Stimulated activated CD4-positive, alpha-beta T cell treated with anti-CD3 and anti-CD28 coated beads, TNF-alpha, amount 100 ng/mL, for 4 hours (primary cell): ENCODE measurements at places on chromosomes 13 and 19.

GRCh38 chr13:51004111-51004865 is 94.7 kb downstream of the RNASEH2B start:
- DNase-seq: no peak

- no peak for DNase-seq
These were observed 160.5 kb downstream of the TM9SF2 start for GRCh38 chr13:99661791-99662190.

DNA sequence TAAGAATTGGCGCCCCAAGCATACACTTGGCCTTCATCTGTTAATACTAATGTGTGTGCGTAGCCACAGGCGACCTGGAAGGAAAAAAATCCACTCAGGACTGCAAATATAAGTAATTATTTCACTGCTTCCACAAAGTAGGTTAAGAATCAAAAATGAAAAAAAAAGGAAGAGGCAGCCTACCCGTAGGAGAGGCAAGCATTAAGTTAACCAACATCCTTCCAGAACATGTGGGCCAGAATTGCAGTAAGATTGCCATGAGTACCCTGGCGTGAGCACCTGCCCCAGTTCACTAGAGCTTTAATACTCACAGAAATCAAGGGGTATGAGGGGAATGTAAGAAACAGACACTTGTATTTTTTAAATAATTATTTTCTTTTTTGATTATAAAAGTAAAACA is 22.2 kb downstream of the RCBTB2 start:
- DNase-seq: no peak

GRCh38 chr19:54153731-54154326 is 5.7 kb downstream of the LENG1 start:
- no peak for DNase-seq

DNA sequence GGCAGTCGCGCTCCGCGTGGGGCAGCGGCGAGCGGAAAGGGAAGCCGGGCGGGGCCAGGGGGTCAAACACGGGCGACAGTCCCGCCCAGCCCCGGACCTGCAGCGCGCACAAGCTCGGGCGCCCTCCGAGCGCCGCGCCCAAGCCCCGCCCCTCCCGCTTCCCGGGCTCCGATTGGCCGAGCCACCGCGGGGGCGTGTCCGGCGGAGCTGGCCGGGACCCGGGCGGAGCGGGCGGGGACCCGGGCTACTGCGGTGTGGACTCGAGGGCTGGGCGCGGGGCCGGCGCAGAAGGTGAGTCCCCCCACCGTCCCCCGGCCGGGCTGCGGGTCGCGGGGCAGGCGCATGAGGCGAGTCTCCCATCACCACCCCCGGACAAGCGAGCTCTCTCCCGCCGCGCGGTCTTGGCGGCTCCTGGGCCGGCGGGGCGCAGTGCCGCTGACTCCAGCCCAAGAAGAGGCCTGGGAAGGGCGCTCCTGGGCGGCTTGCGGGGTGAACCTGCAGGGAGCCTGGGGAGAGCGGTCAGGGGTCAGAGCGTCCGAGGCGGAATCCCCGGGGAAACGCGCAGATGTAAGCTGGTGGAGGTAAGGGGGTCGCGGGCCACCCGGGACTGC is at the start of gene PLEKHF1:
TSS of gene PLEKHF1 (plus strand) at position 247 of the 611 bp plus-strand sequence. CDS start 8,379 bp downstream, outside the sequence.
- peak; percentile 84 for DNase-seq

DNA sequence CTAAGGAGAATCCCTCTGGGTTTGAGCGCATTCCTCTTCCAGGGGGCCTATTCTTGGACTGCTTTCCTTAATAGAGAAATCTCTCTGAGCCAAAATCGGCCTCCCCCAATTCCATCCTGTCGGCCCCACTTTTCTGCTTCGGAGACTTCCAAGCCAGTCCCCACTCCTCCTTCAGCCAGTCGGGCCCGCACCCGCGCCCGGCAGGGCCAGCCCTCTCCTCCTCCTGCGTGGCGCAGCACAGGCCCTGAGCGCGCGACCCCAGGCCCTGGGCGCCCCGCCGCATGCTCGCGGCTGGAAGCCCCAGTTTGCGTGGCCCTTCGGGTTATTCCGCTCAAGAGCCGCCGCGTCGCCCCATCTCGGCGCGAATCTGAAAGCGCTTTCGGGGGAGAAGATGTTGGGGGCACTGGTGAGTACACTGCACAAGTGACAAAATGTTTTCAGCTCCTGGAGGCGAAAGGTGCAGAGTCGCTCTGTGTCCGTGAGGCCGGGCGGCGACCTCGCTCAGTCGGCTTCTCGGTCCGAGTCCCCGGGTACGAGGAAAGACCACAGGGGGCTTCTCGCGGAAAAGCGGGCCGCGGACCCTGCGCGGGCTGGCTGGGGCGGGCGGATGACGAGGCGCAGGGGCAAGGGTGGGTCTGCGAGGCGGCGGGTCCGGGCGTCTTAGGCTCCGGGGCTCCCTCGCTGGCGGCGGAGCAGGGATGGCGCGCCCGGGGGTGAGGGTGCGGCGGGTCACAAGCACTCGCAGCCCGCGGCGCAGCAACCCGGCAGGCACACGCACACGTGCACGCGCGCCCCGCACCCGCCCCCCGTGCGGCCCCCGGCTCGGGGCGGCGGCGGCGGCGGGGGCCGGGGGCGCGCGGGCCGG is at the start of gene IL17D:
TSS of gene IL17D (plus strand) at position 785 of the 865 bp plus-strand sequence. CDS start 303 bp downstream, outside the sequence.
- no peak for DNase-seq

DNA sequence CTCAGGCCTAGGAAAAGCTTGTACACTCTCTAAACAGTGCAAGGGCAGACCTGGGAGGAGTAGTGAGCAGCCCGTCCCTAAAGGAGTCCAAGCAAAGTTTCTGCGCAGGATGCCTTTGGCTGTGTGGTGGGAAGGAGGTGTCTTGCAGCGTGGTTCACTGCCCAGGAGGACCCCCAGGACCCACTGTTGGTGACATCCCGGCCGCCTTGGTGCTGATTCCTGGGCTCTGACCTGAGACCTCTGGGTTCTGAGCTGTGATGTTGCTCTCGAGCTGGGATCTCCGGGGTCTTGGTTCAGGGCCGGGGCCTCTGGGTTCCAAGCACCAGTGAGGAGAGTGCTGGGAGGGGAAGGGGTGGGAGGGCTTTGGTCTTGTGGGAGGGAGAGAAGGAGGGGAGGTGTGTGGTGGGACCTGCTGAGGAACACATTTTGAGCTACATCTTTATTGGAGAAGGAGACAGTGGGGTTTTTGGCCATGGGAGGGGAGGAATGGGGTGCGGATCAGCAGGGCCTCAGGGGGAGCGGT is 4.1 kb downstream of the PGLYRP1 start:
- no peak for DNase-seq

DNA sequence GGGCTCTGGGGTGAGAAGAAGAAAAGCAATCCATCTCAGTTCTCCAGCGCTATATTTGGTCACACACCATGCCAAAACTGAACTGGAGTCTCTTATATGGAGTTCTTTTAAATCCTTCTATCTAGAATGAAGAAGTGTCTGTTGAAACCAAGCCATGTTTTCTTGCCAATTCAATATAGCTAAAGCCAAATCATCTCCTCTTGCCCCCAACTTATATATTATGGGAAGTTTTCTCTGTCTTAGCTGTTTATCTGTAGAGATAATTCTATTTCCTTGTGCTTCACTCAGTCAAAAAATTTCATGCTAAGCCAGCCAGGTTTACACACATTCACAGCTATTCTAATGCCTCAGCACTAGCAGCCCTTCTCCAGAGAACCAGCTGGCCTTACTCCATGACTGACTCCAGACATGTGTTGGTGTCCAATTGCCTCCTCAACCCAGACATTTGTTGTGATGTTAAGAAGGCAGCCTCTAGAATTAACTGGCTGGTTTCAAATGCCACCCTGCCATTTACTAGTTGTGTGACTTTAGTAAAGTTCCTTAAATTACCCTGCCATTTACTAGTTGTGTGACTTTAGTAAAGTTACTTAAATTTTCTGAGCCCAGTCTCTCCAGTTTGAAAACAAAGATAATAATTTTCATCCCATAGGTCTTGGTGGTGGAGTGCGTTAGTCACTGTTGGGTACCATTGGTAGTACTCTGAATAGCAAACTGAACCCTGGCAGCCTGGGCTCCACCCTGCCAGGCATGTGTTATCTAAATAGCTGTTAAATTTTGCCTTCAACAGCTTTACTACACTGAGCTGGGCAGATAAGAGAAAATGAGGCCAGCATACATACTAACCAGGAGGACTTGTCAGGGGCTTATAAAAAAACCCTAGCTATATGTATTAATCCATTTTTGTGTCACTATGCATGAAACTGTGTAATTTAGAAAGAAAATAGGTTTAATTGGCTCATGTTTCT is 525.1 kb downstream of the LMO7 start:
- DNase-seq: no peak

- no peak for DNase-seq
These were observed 49.0 kb upstream of the PNMA8B start for GRCh38 chr19:46544651-46545050.

GRCh38 chr19:35457173-35457572 is 9.1 kb downstream of the FFAR2 start:
- no peak for DNase-seq

GRCh38 chr19:2640563-2641331 is 61.7 kb downstream of the GNG7 start:
- DNase-seq: no peak

DNA sequence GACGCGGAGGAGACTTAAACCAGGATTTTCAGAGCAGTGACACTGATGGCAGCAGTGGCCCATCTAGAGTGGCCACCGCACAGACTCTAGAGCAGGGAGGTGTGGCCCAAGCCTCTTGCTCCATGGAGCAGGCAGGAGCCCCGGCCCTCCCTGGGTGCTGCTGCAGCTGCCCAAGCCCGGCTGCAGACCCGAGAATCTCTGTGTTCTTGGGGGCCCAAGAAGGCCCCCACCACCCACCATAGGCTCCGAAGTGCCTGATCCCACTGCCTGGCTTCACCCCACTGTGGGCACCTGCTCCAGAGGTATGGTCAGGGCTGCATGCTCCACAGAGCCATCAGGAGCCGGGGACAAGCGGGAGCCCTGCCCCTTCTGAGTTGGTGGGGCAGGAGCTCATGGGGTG is 36.1 kb downstream of the CEP89 start:
- no peak for DNase-seq

DNA sequence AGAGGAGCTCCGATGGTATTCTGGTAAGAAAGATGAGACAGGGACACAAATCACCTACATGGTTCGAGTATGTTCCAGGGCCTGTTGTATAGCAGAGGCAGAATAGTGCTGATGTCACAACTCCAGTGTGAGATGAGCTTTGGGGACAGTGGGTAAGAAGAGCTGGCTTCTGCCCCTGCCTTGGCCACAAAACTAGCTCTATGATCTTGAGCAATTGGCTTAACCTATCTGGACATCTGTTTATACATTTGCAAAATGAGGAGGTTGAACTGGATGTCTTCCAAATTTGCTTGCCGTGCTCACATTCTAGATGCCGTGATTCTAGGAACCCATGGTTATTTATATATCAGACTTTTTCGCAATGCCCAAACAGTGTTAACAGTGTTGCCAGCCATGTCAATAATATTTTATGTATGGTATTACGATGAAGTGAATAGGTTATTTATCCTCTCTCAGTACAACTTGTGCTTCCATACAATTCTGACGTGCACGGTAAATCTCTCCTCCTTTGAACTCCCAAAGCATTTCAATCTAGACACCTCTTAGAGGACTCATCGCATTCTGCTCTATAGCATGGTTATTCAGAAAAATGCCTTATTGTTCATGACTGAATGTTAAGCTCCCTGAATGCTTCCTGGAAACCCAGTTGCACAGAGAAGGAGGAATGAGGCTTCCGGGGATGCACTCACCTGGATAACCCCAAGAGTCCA is 316.0 kb downstream of the FOXO1 start:
- DNase-seq: no peak

- DNase-seq: no peak
These were observed 10.1 kb downstream of the WDR62 start for GRCh38 chr19:36064826-36065225.

DNA sequence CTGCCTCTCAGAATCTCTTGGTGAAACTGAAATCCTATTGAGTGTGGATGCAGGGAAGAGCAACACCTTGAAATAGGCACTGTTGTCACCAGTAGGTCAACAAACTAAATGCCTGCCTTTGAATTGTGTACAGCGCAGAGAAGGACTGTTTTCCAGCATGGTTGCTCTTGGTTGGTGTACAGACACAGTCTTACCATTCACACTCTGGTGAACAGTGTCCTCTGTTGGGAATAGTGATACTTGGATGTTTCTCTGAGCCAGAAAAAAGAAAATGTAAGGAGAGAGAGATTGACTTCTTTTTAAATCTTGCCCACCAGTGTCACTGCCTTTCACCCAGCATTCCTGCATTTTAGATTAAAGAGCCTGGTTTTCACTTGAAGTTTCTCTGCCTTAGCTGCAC is 179.7 kb downstream of the STK24 start:
- no peak for DNase-seq

GRCh38 chr13:95217920-95218830 is 83.1 kb downstream of the ABCC4 start:
- DNase-seq: no peak

GRCh38 chr19:1037621-1038064 is 2.3 kb upstream of the ABCA7 start:
- no peak for DNase-seq

DNA sequence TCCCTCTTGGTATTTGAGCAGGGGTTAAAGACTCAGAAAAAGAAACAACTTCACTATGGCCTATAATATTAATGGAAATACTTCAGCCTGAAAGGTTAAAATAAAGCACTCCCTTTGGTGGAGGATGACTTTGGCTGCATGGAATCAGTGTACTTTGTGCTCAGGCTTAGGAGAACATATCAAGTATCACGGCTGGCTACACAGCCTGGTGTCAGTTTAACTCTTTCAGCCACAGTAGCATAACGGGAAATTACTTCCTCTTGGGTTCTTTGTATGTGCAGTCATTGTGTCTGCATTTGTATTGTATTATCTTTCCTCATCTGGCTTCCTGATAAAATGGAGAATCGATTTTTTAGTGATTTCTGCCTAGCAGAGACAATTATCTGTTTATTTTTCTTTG is 239.0 kb downstream of the GGACT start:
- no peak for DNase-seq
